A549 treated with Mapracorat at 1 μM for 4 hours (cell line): ENCODE measurements at places on chromosomes 11 and 22. TPM values are rescaled to one million over a fixed set of nuclear protein-coding genes. Genes with fewer than 3 reads are reported as not detected.

SOX6 gene
- 0.01 to 0.15 TPM in 2 of 5 replicates, not detected in the others for total RNA-seq

RASGRP2 gene
- total RNA-seq = 1.2 to 1.9 TPM (median 1.4 TPM) in 5 replicates

IFITM10 gene
- 1.0 to 2.1 TPM (median 1.3 TPM) in 5 replicates for total RNA-seq

BRSK2 gene
- total RNA-seq = 4.5 to 7.8 TPM (median 6.3 TPM) in 5 replicates

TESMIN gene
- total RNA-seq = 3.3 to 7.6 TPM (median 6.7 TPM) in 5 replicates

RASL10A gene
- total RNA-seq = 0.34 to 0.87 TPM (median 0.54 TPM) in 4 of 5 replicates, not detected in the other

WT1 gene
- 5.0 to 5.8 TPM (median 5.3 TPM) in 5 replicates for total RNA-seq

WBP2NL gene
- total RNA-seq = 0.15 to 0.22 TPM in 2 of 5 replicates, not detected in the others

KRTAP5-11 gene
- total RNA-seq = not detected in 5 replicates

SESN3 gene
- total RNA-seq = 0.07 to 0.27 TPM (median 0.13 TPM) in 5 replicates

OR52M1 gene
- total RNA-seq = not detected in 5 replicates

DDI1 gene
- not detected in 5 replicates for total RNA-seq

CARNS1 gene
- 0.08 to 0.21 TPM (median 0.13 TPM) in 5 replicates for total RNA-seq

RAG2 gene
- not detected in 5 replicates for total RNA-seq
